Ovary (tissue), 10 donors: ENCODE measurements at places on chromosomes 6 and 20.

DNA sequence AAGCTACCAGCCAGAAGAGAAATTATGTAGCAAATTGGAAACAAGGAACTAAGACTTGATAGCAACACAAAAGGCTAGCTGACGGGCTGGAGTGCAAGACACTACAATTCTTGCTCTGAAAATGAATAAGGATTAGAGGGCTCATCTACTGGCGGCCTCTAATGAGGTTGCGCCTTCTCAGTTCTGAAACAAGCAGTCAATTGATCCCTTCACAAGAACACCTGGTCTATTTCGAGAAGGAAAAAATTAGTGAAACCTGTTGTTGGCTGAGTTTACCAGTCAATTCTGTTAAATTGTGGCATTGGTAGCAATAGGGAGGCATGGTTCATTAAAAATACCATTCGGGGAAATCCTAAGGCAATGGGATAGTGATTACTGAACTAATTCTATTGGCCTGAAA is 74.8 kb upstream of the JARID2 start:
- no peak for DNase-seq

GRCh38 chr6:136720045-136720770 is 72.1 kb downstream of the MAP3K5 start:
- DNase-seq: no peak

DNA sequence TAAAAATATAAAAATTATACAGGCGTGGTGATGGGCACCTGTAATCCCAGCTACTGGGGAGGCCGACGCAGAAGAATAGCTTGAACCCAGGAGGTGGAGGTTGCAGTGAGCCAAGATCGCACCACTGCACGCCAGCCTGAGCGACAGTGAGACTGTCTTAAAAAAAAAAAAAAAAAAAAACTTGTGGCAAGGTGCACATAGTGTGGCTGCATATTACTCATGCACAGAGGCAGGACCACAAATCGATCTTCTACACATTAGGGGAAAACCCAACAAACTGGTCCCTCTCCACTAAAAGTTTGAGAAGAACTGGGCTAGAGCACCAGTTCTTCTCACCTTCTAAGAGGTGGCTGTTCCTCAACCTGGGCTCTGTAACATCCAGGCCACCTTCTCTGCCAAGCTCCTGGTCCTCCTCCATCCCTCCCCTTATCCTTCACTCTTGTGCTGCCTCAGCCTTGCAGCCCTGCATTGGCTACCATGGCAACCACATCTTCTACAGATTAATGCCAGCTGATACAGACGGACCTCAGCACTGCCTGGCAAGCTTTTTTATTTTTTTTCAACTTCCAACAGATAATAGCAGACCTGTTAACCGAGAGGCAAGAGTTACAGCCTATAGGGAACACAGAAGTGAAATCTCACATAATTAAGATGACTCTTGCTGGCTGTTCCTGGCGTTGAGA is 88.0 kb downstream of the ATP9A start:
- DNase-seq: no peak

- no peak for DNase-seq
These were observed 3.1 kb downstream of the LRP11 start for GRCh38 chr6:149860834-149861602.

GRCh38 chr20:54590856-54591255 is 115.5 kb downstream of the DOK5 start:
- DNase-seq: no peak

DNA sequence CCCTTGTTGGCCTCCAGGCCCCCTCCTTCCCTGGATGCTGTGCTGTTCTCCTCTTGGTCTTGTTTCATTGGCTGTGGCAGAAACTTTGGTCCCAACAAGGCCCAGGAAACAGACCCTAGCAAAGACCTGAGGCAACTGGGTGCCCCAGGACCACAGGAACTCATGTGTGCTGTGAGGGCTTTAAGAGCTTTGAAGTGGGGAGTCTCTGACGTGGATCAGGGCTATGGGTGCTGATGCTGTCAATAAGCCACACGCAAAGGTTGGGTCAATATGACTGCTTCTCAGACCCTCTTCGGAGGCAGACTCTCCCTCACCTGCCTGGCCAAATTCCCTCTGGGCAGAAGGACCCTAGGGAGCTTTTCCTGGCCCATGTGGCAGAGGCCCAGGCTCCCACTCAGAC is 91.5 kb upstream of the MLN start:
- DNase-seq: no peak

DNA sequence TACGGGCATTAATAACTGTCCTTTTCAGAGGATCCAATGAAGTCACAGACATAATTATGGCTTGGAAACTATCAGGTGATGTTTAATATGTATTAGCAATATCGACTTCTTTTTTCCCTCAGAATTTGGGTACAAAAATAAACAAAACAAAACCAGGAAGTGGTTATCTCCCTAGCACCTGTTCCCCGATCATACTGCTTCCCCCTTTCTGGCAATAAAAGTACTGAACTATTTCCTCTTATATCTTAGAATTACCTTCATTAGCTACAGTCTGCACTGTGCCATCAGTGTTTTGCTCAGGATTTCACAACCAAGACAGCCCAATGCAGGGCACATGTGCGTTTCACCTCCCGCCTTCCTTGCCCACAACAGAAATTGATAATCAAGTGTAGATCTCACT is 216.9 kb upstream of the BTBD3 start:
- no peak for DNase-seq

- no peak for DNase-seq
These were observed 10.4 kb upstream of the TNFRSF6B start for GRCh38 chr20:63686094-63686491.

- DNase-seq: no peak
These were observed 16.4 kb upstream of the CFAP206 start for GRCh38 chr6:87391334-87391733.

DNA sequence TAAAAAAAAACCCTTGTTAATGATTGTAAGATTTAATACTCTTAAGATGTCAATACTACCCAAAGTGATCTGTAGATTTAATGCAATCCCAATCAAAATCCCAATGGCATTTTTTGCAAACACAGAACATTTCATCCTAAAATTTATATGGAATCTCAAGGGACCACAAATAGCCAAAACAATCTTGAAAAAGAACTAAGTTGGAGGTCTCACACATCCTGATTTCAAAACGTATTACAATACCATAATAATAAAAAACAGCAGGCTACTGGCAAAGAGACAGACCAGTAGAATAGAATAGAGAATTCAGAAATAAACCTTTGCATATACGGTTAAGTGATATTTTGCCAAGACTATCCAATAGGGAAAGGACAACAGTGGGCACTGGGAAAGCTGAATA is 331.9 kb upstream of the JARID2 start:
- no peak for DNase-seq

- DNase-seq: no peak
These were observed 1.1 kb downstream of the FNDC1 start for GRCh38 chr6:159170333-159170672.

- DNase-seq: no peak
These were observed 657 bp upstream of the LTV1 start for GRCh38 chr6:143842461-143842901.

GRCh38 chr6:146999766-147000165 is 204.5 kb upstream of the STXBP5 start:
- DNase-seq: no peak

- no peak for DNase-seq
These were observed 392.2 kb upstream of the MARCKS start for GRCh38 chr6:113464960-113465359.

GRCh38 chr20:53691060-53691810 is 97.6 kb upstream of the ZNF217 start:
- DNase-seq: no peak

DNA sequence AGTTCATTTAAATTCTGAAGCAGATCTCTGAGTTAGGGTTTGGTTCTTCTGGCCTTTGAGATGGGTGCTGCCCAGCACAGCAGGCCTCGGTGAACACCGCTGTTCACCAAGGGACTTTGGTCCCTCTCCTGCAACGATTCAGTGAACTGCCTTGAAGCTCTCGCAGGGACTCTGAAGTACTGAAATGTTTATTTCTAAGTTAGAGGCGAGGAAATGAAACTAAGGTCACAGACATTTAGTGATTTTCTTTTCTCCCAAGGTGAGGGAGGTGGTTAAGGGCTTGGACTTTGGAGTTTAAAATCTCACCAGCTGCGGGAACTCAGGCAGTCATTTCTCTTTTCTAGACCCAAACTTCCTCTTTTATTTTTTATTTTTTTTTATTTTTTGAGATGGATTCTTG is 26.2 kb downstream of the E2F3 start:
- DNase-seq: no peak

DNA sequence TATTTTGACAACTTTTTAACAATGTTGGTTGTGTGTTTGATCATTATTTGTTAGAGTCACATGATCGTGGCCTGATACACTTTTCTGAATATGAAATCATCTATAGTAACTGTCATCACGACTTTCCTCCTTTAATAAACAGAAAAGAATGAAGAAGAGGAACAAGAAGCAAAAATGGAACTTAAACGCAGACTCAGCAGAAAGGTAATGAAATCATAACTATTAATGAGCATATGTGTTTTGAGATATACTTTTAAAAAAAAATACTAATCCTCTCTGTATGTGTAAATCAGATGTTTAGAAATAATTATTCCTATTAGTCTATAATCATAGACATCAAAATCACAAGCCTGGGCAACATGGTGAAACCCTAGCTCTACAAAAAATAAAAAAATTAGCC is 60.1 kb upstream of the LTV1 start:
- no peak for DNase-seq

- DNase-seq: no peak
These were observed 26.1 kb downstream of the RBCK1 start for GRCh38 chr20:434221-434620.

GRCh38 chr6:62236784-62237183 is 49.2 kb downstream of the KHDRBS2 start:
- no peak for DNase-seq

GRCh38 chr6:167047554-167047953 is 48.4 kb downstream of the CEP43 start:
- DNase-seq: no peak

GRCh38 chr6:109302176-109302575 is 80.1 kb downstream of the CD164 start:
- DNase-seq: no peak

DNA sequence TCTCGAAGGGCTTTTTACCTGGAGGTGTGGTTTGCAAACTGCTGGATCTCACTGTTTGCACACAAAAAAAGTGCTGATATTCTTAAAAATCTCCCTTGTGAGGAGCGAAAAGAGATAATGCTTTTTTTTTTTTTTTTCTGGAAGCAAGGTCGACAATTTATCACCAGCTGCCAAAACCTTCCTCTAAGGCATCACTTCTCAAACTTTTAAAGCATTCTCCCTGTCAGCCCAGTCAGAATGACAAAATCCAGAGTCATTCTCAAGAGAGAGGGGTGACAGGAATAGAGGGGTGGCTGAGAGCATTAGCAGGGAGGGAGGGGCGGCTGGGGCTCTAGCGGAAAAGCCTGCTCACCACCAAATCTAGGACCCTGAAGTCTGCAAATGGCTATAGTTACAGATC is 137.2 kb upstream of the ARMC2 start:
- DNase-seq: no peak

DNA sequence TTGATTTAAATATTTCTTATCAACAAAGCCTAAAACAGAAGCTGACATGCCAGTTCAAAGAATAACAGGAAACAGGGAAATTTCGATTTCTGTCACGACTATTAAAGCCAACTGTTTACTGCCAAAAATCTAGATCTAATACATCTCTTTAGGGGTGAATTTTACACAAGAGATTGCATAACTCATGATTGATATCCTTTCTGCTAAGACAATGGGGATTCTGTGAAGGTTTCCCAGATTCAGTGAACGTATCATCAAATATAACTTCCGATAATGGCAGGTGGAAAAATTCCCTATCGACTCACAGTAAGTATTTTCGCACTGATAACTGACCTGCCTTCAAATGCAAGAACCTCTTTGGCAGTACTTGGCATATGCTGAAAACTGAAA is 42.9 kb downstream of the NHSL1 start:
- no peak for DNase-seq

GRCh38 chr20:59673288-59673997 is 69.1 kb downstream of the PHACTR3 start:
- DNase-seq: no peak

- no peak for DNase-seq
These were observed 105.0 kb upstream of the HDDC2 start for GRCh38 chr6:125406741-125407140.

GRCh38 chr6:85561750-85562357 is 31.8 kb downstream of the SNX14 start:
- no peak for DNase-seq

DNA sequence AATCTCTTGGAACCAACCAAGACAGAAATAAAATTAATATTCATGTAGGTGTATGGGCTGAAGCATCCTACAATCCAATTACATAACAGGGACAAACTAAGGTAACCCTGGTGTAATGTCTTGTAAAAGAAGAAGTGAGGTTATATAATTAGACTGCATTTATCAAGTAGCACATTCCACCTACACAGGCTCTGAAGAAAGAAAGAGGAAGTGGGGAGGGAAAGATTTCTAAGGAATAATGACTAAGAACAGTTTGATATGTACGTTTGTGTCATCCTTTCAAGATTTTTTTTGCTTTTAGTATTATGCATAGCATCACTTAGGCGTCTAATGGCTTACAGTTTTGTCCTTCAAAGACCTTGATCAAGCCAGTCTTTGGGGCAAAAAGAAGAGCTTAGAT is 139.7 kb downstream of the PLCB1 start:
- no peak for DNase-seq

DNA sequence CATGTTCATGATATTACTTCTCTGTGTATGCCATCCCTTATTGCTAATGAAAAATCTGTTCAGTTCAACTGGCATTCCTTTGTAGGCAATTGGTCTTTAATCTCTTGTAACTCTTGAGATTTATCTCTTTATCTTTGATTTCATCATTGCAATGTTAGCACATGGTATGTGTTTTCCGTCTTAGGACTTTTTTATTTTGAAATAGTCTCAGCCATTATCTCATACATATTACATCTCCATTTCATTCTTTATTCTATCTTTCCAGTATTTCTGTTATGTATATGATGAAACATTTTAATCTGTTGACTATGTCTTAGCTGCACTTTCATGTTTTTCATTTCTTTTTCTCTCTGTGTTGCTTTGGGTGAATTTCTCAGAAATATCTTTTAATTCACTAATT is 58.1 kb downstream of the VSTM2L start:
- no peak for DNase-seq

- DNase-seq: no peak
These were observed 99.4 kb downstream of the NCOA3 start for GRCh38 chr20:47600967-47601547.

- no peak for DNase-seq
These were observed 150.4 kb downstream of the RNGTT start for GRCh38 chr6:88813045-88813444.

- DNase-seq: no peak
These were observed 26.0 kb downstream of the SDCBP2 start for GRCh38 chr20:1302685-1303541.

DNA sequence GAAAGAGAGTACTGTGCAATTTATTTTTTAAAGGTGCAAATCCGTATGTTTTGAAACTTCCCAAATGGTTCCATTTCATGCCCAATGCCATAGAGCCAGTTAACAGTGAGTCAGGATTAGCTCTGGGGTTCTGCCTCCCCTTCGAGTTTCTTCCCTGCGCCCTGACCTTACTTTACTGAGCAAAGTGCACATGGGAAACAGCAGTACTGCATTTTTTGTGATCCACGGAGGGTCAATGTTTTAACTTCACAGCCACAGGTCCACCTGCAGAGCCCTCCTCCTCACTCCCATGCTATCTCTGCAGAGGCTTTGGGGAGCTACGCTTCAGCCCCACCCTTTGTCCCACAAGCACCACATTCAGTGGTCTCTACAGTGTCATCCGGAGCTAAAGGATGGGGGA is 44.0 kb upstream of the CNKSR3 start:
- DNase-seq: no peak

GRCh38 chr20:40511478-40511877 is 177.6 kb downstream of the MAFB start:
- no peak for DNase-seq

GRCh38 chr6:101614774-101615173 is 221.3 kb downstream of the GRIK2 start:
- DNase-seq: no peak
